ENCODE measurements at places on chromosomes 2 and 18. TPM values are rescaled to one million over a fixed set of nuclear protein-coding genes. Genes with fewer than 3 reads are reported as not detected.

GRCh38 chr2:68157002-68157401, 686 bp upstream of the PNO1 start:
- DNase-seq: no peak

- DNase-seq: no peak
Observed at GRCh38 chr2:11945139-11946126, 199.0 kb downstream of the LPIN1 start.

GRCh38 chr2:10556271-10557140, 108.4 kb upstream of the ODC1 start:
- no peak for DNase-seq

DBI gene
- total RNA-seq: 237 TPM

DNA sequence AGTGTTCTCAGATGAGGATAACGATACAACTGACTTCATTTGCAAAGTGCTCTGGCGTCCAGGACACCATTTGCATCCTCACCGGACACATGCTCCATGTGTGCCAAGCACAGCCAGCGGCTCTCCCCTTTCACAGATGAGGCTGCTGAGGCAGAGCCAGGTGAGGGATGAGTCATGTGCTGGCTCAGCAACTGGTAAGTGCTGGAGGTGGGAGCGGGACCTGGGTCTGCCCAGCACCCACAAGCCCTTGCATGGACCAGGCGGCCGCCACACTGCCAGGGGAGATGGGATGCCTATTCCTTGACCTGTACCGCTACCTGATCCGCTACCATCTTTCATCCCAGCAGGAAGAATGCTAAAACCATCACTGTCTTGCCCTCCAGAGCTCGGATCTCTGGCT, 86.2 kb upstream of the ASB18 start:
- no peak for DNase-seq

GRCh38 chr2:108586116-108586515, 51.8 kb downstream of the LIMS1 start:
- no peak for DNase-seq

NOSTRIN gene
- total RNA-seq: not detected

DNA sequence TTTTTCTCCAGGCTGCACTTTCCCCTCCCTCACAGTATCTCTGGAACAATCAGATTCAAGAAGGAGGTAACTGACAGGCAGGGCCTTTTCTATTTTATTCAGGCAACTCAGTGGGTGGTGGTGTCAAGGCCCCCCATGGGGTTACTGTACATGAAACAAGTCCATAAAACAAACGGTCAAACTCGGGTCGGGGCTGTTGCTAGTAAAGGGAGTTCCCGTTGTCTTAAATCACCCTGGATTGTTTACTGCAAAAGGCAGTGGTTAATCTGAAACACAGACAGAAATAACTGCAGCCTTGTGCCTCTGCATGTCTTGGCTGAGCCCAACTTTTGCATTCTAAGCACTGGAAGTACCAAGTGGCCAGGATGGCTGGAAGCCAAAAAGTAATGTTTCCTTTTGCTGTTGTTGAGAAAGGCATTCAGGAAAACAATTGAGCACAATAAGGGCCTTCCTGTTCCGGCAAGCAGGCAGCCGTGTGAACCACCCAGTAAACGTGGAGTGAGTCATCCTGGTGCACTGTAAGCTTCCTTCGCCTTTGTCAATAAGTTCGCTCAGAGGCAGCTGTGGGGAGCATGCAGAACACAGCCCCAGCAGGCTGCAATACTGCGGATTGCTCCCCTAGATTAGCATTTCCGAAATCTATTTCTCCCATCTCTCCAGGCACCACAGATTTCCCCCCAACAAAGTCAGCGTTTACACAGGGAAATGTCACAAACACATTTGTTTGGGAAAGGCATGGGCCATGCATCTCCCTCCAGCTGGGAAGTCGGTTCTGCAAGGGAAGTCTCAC, 149.6 kb downstream of the IRS1 start:
- peak; percentile 63 for DNase-seq

DNA sequence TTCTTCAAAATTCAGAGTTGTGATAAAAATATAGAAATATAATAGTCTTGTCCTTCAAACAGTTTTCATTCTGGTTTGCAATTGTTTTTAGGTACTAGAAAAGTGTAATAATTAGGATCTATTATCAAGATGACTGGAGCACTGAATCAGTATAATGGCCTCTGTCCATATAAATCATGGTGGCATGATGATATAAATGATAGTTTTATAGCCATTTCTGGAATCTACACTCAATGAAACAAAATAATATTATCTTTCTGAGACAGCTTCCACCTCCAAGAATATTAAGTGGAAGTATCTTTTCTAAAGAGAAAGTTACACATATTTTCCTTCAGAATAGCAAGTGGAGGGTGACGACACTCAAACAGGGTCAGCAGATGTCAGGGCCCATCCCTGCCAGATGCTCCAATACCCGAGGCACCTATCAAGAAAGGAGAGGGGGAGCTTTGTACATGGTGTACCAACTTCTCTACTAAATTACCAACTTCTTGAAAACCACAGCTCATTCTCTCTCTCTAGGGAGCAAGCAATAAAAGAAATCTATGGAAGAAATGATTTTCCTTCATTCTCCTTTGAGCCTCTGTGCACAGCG, 882.7 kb upstream of the CHAC2 start:
- no peak for DNase-seq

- DNase-seq: no peak
Observed at GRCh38 chr2:210190345-210190744, 19.1 kb upstream of the KANSL1L start.

HAT1 gene
- 54.0 TPM for total RNA-seq

DNA sequence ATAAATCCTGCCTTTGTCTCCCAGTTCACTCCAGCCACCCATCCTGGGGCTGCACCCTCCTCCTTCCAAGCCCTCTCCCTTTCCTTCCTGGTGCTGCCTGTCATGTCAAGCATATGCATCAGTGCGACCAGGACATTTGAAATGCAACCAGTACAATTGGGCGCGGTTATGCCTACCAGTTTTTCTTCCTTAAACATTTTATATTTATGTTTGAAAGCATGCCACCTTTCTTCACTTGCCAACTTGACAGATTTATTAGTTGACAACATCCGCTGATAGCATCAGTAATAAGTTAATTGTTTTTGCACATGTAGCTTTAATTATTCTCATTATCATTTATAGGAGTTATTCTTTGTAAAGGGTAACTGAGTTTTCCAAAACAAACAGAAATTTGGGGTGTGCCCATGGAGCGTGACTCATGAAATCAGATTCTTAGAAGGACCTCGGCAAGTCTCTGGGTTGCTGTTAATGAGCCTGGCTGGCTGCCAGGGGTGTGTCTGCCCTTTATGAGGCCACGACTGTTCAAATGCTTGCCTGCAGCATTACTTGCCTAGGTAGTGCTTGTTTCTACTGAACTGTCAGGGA, 32.8 kb upstream of the IL1B start:
- peak; percentile 12 for DNase-seq

DNA sequence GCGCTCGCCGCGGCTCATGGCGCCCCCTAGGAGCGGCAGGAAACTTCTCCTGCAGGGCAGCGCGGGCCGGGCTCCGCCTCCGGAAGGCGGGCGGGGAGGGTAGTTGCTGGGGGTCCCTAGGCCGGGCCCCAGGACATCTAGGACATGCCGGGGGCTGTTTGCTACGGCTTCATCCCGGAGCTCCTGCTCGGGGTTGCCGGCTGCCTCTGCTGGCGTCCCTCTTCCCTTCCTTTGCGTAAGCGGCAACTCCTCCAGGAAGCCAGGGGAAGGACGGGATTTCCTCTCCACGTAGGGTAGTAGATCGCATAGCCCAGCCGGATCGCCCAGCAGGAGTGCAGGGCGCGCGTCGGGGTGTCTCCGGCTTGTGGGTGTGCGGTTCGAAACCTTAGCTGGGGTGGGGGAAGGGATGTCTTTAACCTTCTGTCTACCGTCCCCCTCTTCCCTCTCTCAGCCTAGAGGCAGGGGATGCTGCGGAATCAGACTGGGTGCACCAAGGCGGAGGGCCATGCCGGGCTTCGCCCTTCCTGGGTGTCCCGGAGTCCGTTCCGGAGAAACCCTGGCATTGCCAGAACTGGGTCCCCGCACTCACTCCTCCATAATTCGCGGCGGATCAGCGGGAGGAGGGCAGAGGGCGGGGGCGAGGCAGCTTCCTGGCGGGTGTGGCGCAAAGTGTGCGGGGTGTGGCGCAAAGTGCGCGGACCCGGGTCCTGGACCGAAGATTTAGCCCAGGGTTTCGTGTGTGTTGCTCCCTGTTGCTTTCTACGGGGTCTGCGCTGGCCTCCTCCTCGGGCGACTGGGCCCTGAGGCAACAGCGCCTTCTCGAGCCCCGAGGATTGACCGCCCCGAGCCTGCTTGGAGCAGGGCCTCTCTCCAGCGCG, 12.2 kb upstream of the SKOR2 start:
- DNase-seq: no peak

DNA sequence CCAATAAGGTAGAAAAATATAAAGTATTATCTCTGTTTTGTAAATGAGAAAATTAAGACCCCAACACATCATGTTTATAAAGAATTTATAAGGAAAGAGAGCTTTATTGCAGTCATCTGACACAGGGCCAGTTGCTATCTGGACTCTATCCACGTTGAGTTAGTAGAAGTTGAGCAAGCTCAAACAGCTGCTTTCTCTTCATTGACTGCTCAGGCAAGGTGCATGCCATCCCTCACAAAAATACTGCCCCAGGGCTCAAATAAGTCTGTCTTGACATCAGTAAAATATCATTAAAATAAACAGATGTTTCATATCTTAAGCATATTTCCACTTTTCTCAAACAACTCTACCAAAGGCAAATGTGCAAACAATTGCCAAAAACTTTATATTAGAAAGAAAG, 14.8 kb downstream of the COL5A2 start:
- DNase-seq: no peak

ACVR1C gene
- total RNA-seq: 0.93 TPM

DNA sequence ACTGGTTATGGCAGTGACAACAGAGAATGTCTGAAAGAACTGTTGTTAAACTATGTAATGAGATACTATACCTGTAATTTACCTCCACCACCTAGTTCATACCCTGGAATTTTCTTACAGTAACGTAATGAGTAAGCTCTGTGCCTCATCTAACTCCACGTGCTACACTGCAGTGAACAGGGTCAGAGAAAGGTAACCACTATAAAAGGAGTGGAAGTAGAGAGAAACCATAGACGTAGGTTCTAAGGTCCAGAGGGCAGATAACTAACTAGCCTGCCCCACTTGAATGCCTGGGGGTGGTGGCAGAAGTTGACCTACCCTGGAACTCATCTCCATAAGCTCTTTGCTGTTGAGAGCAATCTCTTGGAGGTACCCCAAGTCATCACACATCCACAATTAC, 32.0 kb upstream of the B4GALT6 start:
- no peak for DNase-seq

IL1RL2 gene
- total RNA-seq: not detected

AGAP1 gene
- total RNA-seq: 15.8 TPM

- peak; percentile 31 for DNase-seq
Observed at GRCh38 chr2:224038049-224038829, 847 bp downstream of the SERPINE2 start.

B3GNT7 gene
- 21.5 TPM for total RNA-seq

TSPYL6 gene
- not detected for total RNA-seq

- DNase-seq: no peak
Observed at GRCh38 chr2:121041516-121041915, 243.5 kb downstream of the TFCP2L1 start.

All from SK-MEL-5 (cell line).